RWPE2 (cell line): ENCODE measurements at places on chromosomes 3 and 15.

- DNase-seq: no peak
Measured at GRCh38 chr15:67068710-67069400, 3.5 kb downstream of the SMAD3 start.

GRCh38 chr3:145936971-145937370, 224.0 kb downstream of the PLOD2 start:
- DNase-seq: no peak

DNA sequence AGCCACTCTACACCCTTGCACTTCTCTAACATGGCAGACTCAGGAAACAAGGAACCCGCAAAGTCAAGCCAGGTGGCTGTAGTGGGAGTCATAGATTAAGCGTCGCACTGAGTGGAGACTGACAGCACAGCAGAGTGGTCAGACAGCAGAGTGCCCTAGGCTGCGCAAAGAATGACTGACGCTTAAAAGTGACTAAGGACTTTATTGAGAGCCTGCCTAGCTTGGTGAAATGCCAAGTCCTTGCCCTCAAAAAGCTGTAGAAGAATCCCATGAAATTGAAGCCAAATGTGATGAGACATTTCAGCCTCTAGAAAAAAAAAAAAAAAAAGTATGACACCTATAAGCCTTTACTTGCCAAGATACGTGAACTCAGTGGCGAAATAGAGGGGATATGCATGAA, 30.2 kb downstream of the NCEH1 start:
- peak; percentile 77 for DNase-seq

DNA sequence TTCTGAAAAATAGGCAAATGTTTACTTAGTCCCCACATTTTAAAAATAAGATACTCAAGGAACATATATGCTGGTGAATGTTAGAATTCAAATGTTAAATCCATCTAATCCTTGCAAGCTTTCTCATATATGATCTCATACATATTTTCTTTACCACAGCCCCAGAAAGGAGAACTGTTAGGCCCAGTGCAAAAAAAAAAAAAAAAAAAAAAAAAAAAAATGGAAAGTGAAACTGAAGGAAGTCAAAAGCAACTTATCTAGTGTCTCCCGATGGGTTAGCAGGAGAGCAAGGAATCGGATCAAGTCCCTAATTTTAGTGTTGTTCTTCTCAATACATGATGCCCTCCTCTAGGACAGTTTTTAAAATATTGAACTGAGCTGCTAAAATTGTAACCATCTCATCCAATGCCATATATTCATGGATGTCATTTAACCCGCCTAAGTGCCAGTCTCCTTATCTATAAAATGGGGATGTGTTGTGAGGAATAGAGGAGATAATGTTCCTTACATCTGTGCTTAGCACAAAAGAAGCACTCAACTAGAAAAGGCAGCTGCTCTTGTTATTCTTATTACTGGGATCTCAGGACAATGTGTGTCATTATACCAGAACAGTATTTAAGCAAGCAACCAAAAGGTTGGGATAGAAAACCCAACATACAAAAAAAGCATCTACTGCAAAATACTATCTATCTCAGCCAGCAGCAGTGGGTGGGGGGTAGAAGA, 279.7 kb downstream of the MAGI1 start:
- DNase-seq: no peak

GRCh38 chr3:160065786-160066185, 77.2 kb downstream of the IL12A start:
- no peak for DNase-seq
